ENCODE measurements at places on chromosomes 5 and 9.
A peak's percentile ranks its signal among the peaks of the same experiment; 100 is the strongest.

DNA sequence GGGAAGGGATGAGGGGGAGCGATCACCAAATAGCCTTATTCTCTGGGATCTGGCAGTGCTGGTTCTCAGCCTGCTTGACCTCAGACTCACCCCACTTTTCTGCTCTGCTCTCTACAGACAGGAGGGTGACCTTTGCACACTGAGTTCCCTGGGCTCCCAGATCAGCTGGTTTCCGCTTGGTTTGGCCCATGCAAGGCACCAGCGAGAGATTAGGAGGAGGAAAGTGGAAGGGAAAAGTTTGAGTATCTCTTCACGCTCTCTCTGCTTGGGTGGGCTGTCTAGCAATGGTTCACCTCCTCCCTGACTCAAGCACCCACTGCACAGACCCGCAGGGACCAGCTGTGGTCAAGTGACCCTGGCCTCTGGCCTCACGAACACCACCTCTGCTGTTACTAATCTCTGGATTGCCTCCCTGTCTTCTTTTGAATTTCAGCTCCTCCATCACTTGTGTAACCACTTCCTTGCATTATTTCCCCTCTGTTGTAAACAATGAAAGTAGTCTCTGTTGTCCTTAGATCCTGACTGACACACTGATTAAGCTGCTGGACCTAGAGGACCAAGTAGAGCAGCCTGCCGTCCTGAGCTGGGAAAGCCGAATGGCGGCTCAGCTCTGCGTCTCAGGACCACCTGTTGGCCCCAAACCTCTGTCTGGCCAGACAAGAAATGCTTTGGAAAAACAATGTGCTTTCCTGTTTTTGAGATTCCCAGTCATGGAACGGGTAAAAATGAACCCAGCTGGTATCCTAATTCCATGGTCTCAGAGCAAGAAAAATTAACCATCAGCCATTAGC lies 186.6 kb downstream of the CRB2 start:
- no peak for DNase-seq

DNA sequence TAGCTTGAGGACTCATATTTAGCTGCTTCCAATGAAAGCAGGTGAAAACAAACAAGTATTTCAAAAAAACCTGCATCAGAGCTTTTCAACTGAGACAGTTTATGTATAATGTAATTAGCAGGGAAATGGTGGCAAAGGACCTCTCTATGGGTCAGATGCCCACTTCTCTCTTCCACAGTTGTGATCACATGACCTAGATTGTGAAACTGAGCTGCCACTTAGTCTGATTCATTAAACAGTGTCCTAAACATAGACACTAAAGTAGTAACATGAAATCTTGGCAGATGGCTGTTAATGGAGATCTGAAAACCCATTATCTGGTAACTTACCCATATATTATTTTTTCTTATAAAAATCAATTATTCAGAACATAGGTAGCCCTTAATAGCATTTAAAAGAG lies 663.6 kb upstream of the RIOK2 start:
- no peak for DNase-seq

GRCh38 chr9:36543916-36544315 lies 28.8 kb upstream of the MELK start:
- DNase-seq: no peak

GRCh38 chr5:178808886-178809285 lies 50.9 kb upstream of the ZNF354B start:
- DNase-seq: no peak

GRCh38 chr5:169803077-169803981 lies 166.3 kb downstream of the DOCK2 start:
- DNase-seq: peak; percentile 59

- DNase-seq: no peak
Observed at GRCh38 chr5:72256536-72256935, 63.5 kb downstream of the MRPS27 start.

DNA sequence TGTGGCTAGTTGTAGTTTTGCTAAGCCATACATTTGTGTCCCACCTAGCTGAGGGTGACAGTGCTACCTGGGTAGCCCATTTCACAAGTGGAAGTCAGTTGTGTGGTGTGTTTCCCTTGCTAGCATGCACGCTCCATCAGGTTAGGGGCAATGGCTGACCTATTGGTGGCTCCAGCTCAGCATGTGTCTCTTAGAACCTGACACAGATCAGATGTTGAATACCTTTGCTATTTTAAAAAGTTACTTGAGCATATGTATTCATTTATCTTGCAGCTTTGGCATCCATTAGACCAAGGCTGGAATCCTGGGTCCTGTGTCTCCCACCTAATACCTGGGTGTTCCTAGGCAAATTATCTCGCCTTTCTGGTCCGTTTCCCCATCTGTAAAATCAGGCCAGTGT lies 44.8 kb downstream of the ZNF618 start:
- no peak for DNase-seq

GRCh38 chr5:154159343-154159742 lies 31.2 kb upstream of the GALNT10 start:
- no peak for DNase-seq

GRCh38 chr9:127194881-127195713 lies 69.5 kb upstream of the GARNL3 start:
- no peak for DNase-seq

DNA sequence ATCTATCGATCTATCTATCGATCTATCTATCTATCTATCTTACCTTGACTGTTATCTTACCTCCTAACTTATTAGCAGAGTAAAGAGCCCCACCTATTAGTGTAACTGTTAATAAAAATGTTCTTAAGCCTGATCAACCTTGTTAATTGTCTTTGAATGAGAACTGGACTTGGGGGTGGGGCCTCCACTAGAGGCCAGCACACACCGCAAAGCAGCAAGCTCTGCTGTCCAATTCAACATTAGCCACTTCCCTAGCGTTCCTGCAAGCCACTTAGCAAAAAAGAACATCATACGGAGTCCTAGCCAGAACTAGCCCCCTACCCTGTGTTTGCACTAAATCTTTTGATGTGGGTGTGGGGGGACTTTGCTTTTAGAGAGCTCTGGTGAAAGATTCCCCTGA lies 515.8 kb downstream of the KDM4C start:
- DNase-seq: no peak

DNA sequence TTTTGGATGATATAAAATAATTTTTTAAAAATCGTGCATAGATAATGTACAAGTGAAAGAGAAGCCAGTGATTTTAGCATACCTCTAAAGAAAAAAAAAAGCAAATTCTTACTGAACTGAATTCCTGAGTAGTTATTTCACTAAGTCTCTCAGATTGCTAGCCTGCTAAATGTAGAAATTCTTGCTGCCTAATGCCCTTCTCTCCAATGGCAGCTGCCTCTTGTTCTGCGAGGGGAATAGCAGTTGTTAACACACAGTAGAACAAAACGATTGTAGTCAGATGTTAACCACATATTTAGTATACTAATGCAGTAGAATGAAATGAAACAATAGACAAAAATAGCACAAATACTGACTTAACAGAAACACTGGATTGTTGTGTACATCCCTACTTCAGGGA lies 26.8 kb downstream of the SMAD5 start:
- DNase-seq: no peak

GRCh38 chr9:123679330-123679987 lies 250.5 kb downstream of the DENND1A start:
- DNase-seq: no peak

DNA sequence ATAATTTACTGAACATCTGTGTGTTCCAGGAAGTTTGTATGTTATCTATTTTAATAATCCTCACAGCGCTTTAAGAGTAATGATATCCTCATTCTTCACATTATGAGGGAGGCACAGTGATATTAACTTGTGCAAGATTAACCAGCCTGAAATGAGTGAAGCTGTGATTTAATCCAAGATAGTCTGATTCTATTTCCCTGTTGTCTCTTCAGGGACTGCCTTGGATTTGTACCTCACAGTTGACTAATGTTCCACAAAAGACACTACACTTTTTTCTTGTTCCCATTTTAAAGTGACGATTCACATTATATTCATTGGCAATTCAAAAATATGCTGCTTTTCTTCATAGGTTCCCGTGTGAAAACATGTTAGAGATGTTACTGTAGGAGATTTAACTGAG lies 125.3 kb upstream of the GNA14 start:
- DNase-seq: no peak

DNA sequence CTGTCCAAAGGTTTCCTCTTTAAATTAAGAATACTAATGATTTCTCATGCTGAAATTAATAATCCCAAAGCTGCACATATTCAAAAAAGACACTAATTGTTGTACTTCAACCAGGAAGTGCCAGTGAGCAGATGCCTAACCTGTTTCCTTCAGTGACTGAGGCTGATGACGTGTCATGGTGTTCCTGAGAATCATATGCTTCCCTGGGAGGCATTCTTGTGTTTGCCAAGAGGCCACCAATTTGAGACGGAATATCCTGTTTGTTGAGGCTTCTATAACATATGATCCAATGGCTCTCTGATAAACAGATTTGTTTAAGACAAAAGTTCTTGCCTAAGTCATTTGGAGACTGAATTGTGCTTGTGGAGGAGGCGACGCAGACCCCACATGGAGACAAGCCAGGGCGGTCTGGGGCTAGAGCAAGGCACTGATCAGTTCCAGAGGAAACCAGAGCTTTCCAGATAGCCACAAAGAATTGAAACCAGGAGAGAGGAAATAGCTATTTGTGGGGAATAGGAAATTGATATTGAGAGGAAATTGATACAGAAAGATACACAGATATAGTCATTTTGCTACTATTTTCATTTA lies 66.4 kb upstream of the ZNF608 start:
- no peak for DNase-seq

GRCh38 chr9:136151214-136151804 lies 32.6 kb upstream of the TMEM250 start:
- DNase-seq: no peak

GRCh38 chr9:32584784-32585183 lies 11.8 kb upstream of the NDUFB6 start:
- DNase-seq: no peak

DNA sequence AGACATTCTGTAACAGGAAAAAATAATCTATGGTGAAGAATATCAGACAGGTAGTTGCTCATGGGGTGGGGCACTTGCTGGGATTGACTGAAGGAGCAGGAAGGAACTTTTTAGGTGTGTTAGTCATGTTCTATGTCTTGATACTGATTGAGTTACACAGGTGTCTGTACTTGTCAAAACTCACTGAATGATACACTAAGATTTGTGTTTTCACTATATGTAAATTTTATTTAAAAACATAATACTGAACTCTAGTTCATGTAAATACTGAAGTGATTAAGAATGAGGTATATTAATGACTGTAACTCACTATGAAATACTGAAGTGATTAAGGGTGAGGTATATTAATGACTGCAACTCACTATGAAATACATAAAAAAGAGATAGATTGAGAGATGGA lies 28.5 kb downstream of the IL6ST start:
- DNase-seq: no peak

GRCh38 chr9:92942688-92943616 lies 4.4 kb upstream of the FGD3 start:
- no peak for DNase-seq

DNA sequence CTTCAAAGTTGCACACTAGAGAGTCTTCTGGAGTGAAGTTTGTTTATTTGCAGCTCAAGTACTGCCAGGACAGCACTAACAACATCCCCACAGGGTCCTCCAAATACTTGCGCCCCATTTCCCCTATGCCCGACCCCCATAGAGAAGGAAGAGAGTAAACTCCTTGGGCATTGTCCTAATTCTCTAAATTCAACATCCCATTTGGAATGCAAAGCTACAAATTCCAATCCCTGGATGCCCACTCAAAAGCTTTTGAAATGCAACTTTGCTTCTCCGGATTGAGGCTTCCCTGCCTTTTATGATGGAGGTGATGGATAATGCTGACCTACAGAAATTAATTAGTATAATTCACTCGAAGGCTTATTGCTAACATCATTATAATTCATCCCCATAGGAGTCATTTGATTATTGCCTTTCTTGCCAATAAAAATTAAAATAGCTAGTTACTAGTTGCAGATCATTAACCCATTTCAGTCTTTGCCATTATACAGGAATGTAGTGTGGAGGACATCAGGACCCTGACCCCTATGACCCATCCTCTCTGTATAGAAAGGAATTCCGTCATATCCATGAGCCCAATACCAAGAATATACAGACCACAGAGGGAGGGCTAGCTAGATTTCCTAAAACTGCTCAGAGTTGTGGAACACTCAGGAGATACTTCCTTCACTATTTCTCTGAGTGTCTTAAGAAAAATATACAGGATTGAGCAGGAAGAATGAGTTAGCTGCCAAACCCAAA lies 277.6 kb downstream of the ZNF608 start:
- DNase-seq: no peak

GRCh38 chr5:131302506-131302905 lies 38.7 kb downstream of the CDC42SE2 start:
- no peak for DNase-seq

GRCh38 chr5:38478166-38478565 lies 78.3 kb downstream of the LIFR start:
- no peak for DNase-seq

GRCh38 chr9:104864675-104865104 lies 63.3 kb downstream of the ABCA1 start:
- no peak for DNase-seq

DNA sequence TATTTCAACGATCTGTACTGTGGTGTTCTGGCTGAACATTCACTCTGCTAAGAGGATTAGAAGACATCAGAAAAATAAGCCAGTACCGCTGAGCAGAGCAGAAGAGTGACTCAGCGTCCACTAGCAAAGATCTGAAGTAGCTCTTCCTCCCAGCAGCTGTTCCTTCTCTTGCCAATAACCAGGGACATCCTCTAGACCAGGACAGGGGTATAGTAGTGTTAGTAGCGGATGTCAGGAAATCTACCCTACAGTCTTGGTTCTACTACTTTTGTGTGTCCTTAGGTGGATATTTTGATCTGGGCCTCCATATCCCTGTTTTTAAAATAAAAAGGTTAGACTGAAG lies 103.6 kb downstream of the TSSK1B start:
- no peak for DNase-seq

- DNase-seq: no peak
Observed at GRCh38 chr5:150302301-150303069, at the start of gene ARSI. ARSI (minus strand) TSS chr5:150302905; CDS start chr5:150302373, 532 bp downstream.

- no peak for DNase-seq
Observed at GRCh38 chr5:149618581-149619248, 37.4 kb downstream of the ARHGEF37 start.

DNA sequence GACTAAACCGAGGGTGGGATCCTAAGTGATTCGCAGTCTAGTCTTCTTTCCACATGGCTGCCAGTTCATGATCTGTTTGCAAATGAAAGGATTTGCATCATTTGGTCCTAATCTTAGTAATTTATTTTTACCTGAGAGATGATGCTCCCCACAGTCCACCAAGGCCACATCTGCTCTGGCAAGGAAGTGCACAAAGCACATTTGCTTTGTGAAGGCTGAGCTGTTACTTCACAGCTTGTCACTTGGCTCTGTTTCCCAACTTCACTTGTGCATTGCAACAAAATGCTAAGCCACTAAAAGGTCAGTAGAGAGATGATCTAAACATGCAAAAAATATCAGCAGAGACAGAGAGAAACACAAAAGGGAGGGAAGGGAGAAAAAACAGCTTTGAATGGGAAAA lies 128.5 kb upstream of the VLDLR start:
- no peak for DNase-seq
